Activated T-cell treated with anti-CD3 and anti-CD28 coated beads for 48 hours (primary cell): ENCODE measurements at places on chromosomes 5 and 9.

DNA sequence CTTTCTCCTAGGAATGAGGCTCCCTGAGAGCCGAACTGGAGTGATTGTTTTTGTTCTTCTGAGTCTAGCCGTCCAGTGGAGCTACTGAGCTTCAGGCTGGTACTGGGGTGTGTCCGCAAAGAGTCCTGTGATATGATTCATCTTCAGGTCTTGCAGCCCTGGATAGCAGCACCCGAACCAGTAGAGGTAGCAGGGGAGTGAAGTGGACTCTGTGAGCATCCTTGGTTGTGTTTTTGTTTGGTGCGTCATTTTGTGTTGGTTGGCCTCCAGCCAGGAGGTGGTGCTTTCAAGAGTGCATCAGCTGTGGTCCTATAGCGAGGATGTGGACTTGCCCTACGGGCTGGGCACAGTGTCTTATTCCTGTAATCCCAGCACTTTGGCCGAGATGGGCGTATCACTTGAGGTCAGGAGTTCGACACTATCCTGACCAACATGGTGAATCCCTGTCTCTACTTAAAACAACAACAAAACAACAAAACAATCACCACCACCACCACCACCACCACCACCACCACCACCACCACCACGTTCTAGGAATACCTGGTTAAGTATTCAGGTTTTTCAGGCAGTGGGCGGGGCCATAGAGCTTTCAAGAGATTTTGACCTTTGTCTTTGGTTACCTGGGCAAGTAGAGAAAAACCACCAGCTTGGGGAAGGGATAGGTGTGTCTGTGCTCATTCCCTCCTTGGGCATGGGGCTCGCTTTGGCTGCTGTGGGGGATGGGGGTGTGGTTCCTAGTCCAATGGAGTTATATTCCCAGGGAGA, 154.0 kb downstream of the WDR70 start:
- DNase-seq: no peak

DNA sequence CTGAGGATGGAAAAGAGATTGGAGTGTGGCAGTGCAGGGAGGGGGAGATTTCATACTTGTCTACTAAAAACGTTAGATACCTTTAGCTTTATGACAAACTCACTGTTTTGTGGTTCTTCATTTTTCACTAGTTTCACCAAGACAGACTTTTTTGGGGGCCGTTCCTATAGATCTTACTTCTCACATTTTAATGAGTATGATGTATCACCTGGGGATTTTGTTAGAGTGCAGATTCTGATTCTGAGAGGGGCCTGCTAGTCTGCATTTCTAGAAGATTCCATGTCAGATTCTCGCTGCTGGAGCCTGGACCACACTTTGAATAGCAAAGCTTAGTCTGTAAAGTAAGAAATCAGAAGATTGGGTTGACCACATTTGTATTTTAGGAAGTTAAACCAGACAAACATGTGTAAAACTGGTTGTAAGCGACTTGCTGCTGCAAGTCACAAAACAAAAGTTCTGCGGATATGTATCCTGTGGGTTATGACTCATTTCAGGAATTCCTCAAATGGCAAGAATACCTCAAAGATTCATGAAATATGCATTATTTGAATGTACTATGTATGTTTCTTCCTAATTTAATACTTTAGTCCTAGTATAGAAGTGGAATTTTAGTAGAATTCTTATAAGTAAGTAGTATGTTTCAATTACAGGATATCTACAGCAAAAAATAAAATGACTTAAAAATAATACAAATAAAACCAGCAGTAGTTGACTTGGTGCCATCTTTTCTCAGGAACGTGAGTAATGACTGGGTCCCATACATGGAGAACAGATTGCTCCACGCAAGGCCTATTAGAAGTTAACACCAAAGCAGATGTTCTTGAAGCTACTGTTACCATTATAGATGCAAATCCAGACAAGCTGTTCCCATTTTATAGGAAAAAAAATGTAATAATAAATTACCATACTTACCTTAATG, 27.8 kb downstream of the NFIL3 start:
- DNase-seq: no peak

DNA sequence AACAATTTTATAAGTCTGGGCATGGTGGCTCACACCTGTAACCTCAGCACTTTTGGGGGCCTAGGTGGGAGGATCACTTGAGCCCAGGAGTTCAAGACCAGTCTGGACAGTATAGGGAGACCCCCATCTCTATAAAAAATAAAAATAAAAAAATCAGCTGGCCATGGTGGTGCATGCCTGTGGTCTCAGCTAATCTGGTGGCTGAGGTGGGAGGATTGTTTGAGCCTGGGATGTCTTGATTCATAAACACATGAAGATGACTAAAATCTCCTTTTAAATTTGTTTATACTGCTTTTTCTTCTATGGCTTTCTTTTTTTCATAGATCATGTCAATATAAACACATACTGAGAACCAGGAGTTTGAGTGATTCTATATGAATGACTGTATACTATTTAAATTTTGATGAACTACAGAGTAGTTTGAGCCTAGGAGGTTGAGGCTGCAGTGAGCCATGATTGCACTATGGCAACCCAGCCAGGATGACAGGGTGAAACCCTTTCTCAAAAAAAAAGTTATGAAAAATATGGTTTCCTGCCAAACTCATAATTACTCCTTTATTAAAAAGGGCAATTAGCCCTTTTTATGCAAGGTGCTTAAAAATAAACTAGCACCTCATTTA, 14.2 kb downstream of the RIC1 start:
- no peak for DNase-seq

DNA sequence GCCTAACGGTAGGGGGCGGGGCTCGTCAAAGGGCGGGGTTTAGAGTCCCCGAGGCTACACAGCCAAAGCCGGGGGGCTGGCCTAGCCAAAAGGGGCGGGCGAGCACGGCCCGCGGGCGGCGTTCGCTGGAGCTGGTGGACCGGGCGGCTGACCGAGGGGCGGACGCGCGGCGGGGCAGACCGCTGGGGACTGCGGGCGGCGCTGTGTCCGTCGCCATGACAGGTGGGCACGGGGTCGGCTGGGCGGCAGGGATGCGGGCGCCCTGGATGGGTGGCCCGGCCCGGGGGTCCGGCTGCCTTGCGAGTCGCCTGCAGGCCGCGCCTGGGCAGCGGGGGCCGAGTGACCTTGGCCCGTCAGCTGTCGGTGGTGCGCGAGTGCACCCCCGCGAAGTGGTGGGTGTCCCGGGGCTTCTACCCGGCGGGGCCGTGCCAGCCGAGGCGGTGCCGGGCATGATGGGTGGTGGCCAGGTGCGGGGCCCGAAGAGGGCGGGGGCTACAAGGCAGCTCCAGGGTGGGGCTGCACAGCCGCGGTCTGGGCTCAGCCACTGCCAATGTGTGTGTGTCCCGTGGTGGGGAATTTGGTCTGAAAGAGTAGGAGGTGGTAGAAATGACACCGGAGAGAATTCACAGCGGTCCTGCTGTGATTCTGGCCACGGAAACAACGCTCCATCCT, at the start of gene CARD19:
CARD19 (plus strand) TSS at position 87 of the 672 bp plus-strand sequence; CDS start at position 216, 129 bp downstream.
- DNase-seq: no peak

- DNase-seq: no peak
These were observed 2.1 kb downstream of the RPL7A start for GRCh38 chr9:133349965-133350616.
